ENCODE measurements at places on chromosomes 12 and 14.

- no peak for DNase-seq
Measured at GRCh38 chr12:19244312-19244711, 114.8 kb downstream of the PLEKHA5 start.

DNA sequence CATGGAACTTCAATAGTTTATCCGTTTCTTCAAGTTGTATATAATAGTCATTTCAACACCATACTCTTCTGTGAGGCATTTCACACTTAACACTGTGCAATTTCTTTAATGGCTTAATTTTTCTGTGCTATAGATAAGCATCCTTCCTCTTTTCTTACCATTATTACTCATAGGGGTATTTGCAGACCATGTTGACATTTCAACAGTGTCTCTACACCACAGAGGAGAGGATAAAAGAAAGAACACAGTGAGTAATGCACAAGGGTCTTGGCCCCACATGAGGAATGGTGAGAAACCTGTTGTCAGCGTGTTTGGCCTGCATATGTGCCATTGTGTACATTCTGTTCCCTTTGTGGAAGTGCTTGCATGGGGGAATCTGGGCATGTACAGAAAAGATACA, 421.5 kb upstream of the MDGA2 start:
- DNase-seq: no peak

DNA sequence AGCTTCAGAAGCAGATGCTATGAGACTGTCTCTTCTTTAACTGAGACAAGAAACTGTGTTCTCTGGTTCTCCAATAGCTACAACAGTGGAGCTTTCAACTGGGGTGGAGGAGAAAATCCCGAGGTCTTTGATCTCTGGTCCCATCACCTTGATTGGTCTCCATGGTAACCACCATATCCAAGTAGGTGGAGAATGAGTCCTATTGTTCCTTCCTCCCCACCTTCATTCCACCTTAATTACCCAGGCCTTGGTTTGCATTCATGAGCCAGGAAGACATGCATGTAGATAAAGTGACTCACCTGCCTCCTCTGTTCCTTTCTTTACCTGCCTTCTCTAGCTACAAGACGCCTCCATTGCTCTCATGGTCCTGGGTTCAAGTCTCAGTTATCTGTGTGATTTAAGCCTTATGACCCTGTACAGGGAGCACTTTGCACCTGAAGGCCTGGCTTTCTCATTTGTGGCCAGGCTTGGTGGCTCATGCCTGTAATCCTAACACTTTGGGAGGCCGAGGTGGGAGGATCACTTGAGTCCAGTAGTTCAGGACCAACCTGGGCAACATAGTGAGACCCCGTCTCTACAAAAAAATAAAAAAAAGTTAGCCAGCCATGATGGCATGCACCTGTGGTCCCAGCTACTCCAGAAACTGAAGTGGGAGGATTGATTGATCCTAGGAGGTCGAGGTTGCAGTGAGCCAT, 157.7 kb upstream of the TBX3 start:
- no peak for DNase-seq

DNA sequence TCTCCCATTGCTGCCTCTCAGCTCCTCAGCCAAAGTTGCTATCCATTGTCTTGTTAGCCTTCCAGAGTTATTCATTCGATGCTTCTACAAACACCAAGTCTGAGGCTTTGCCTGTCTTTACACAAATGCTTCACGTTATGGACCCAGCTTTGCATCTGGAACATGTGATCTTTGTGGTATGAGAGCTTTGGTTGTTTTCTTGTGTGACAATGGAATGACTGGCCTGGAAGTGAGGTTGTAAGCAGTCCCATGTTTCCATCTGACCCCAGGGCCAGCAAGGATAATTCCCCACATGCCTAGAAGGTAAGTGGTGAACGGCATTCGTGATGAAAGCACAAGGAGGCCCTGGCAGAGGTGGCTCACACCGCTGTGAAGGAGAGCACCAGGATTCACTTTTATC, 866.7 kb upstream of the TMEM132C start:
- DNase-seq: no peak

DNA sequence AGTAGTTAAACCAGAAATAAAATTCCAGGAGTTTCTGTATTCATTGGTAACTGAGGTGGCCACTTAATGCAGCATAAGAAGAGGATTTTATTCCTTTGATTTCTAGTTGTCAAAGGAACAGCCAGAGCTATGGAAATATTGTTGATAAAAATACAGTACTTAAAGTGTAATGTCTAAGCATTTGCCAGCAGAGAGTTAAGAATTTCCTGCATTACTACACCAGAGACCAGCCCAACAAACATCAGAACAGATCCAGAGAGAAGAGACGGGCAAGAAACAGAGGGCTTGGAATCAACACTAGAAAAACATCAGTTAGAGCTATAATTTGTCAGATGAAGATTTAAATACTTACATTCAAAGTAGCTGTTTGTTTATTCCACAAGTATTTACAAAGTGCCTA, 77.9 kb downstream of the ST8SIA1 start:
- DNase-seq: no peak

DNA sequence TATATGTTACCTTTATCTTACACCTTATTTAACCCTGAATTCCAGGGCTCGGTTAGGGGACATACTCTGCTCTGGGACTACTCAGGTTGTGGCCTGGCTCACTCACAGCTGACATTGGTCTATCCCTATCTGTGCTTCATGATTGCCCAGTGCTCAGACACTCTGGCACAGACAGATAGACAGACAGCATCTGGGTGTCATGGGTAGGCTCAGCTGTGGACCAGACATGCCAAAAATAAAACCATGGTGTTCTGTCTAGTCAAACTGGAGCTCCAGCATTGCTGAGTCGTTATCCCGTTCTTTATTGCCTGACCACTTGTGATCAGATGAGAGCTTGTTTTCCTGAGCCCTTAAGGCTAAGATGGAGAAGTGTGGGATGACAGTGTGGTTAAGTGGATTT, 29.0 kb downstream of the FBXW8 start:
- DNase-seq: no peak

DNA sequence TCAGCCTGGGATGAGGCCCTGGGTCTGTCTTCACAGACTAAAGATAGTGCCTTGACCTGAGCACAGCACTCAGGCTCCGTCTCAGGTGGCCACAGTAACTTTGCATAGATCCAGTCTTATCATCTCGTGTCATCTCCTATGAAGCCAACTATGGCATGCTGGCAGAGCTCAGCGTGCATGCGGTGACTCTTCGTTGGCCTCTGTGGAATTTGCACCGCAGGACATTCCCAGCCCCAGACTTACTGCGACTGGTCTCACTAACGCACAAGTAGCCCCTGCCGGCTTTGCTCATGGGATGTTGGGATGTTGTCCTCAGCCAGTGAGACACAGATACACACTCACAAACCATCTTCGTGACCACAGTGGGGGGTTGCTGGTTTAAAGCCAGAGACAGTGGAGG, 199.6 kb downstream of the CHST11 start:
- DNase-seq: no peak

GRCh38 chr12:110109037-110109836, 14.9 kb upstream of the IFT81 start:
- peak; percentile 91 for DNase-seq

GRCh38 chr12:7068994-7069346, 8.5 kb downstream of the C1S start:
- DNase-seq: no peak

DNA sequence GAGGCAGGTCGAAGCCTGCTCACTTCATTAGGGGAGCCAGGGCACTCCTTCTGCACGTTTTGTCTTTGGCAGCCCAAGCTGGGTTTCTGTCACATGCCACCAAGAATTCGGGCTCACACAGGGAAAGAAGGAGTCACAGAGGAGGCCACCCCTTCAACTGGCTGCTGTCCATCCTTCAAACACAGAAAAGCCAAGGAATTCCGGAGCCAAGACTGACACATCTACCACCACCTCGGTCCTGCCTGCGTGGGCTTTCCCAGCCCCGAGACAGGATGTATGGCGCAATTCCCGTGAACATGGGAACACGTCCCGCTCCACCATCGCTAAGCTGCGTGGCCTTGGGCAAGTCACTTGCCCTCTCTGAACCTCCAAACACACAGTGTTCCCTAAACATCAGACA, 70.4 kb downstream of the NCOR2 start:
- no peak for DNase-seq

DNA sequence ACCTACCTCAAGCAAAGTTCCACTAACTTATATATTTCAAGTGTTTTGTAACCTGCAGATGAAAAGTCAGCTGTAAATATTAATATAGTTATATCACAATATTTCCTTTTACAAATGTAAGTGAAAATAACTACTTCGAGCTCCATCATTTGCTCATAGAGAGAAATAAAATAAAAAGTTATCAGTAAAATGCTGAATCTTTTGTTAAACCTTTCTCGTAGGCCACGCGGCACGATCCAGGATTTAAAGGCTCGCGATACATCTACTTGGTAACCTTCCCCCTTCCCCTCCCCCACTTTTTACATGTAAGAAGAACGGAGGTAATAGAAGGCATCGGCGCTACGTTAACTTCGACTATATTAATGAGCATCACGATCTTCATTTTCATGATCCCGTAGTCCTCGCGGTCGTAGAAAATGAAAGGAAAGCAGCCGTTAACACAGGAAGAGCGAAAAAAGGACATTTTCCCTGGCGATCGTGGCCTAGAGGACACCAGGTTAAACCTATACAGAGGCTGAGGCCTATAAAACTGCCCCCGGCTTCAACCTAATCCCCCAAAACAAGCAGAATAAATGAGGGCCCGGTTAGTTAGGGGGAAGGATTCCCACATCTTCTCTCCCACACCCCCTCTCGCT, 508 bp downstream of the HNRNPC start:
- no peak for DNase-seq

- DNase-seq: no peak
Measured at GRCh38 chr14:60482743-60483142, 3.1 kb downstream of the C14orf39 start.

- DNase-seq: no peak
Measured at GRCh38 chr14:68225321-68225720, 405.7 kb downstream of the RAD51B start.

- peak; percentile 72 for DNase-seq
Measured at GRCh38 chr12:46942579-46942978, 116.8 kb upstream of the SLC38A4 start.

DNA sequence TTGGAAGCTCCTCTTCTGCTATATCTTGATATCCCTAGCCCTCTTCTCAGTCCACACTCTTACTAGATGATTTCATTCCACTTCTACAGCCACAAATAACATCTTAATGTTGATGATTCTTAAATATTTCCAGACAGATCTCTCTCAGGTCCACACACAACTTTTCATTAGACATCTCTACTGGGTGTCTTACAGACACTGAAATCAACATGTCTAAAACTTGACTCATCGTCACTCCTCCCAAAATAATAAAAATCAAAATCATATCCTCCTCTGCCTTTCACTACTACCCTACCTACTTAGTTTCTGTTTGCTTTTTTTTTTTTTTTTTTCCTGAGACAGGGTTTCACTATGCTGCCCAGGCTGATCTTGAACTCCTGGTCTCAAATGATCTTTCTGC, 11.9 kb downstream of the PRDM4 start:
- DNase-seq: peak; percentile 58

- no peak for DNase-seq
Measured at GRCh38 chr12:112969547-112970306, 8.6 kb upstream of the OAS2 start.

DNA sequence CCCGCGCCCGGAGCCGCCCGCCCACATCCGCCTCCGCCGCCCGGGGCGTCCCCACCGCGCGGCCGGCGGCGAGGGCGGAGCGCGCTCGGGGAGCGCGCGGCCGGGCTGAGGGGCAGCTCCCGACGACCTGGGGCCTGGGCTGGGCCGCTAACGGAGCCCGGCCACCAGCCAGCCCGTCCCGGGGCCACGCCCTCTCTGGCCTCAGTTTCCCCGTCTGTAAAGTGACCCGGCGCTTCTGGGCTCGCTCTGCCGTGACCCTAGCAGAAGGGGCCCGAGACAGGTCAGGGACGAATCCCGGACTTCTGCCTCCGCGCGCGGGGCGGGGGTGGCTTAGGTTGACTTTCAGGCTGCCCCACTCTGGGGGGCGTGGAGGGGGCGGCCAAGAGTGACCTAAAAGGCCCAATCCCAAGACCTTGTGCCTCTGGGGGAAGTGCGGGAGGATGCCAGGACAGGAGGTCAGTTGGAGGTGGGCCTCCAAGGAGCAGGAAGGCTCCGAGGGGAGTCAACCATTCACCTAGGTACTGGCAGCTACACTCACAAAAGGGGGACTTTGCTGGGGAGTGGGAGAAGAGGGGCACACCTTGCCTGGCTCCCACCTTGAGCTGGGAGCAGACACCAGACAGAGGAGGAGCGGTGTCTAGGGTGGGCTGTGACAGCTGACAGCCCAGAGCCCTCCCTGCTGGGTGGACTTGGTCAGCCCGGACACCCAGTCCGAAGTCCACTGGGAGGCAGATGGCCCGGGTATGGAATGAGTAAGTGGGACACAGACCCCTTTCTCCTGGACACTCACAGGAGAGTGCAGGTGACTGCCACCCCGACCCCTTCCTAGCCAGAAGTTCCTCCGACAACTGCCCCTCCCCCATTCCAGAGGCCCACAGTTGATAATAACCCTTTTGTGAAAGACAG, 486 bp upstream of the AKT1 start:
- no peak for DNase-seq

DNA sequence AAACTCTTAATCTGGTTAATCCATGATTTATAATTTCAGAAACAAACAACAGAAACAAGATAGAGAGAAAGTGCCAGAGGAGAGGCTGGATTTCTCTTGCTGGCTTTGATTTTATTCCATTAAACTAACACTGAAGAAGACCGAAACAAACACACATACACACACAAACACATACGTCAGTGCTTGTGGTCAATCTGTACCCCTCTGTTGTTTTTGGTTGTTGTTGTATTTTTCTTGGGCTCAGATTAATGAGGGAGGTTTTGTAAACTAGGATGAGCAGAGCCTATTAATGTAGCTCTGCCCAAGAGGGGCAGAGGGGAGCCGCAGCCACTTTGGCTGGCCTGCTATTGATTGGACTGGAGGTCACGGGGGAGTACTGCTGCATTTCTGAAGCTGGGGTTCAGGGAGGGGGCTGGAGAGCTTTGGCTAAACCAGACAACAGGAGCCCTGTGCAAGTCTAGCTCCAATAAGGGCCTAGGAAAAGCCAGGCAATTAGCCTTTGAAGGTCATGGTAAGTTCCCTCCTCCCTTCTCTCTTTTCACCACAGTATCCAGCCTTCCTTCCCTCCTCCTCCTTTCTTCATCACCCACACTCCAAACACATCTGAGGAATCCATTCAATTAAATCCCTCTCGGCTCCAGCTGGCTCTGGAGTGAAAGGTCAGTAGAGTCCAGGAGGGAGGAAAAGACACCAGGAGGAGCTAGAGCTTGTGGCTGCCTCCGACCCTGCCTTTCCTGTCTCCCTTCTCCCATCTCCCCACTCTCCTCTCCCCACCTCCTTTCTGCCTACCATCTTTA, 344.1 kb upstream of the LMO3 start:
- no peak for DNase-seq

GRCh38 chr12:86521870-86522269, 265.7 kb upstream of the MGAT4C start:
- no peak for DNase-seq
